ENCODE measurements at places on chromosomes 13 and 19.
A peak's percentile ranks its signal among the peaks of the same experiment; 100 is the strongest.

- DNase-seq, result no peak
Observed at GRCh38 chr13:60756306-60756705, 359.3 kb downstream of the TDRD3 start.

GRCh38 chr19:46294494-46294893 is 2.3 kb upstream of the HIF3A start:
- no peak for DNase-seq

- no peak for DNase-seq
Observed at GRCh38 chr13:99778500-99778899, 193.1 kb downstream of the ZIC5 start.

DNA sequence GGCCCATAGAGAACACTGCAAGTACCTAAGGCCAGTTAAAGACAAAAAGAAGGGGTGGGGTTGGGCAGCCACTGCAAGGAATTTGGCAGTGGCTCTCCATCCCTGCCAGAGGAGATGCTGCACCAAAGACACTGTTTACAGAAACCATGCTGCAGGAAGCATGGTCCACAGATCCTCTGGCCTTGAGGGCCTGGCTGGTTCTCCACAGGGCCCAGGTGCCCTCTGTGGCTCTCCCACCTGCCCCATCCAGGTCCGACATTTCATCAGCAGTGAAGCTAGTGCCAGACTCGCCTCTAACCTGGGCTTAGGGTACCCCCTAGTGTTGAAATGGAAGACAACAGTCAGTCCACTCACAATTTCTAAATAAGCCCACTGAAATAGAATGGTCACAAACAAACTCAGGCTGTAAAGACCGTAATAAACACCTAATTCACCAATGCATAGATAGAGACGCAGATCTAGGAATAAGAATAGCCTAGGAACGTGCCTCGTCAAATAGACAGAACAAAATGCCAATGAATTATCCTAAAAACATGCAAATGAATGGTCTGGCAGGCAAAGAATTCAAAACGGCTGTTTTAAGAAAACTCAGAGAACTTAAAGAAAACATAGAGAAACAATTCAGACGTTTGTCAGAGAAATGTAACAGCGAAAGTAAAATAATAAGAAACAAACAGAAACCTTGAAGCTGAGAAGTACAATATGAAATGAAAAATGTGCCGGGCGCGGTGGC is 23.3 kb downstream of the LYPD4 start:
- DNase-seq, result peak; percentile 51

- DNase-seq, result no peak
Observed at GRCh38 chr19:46574533-46574932, 26.6 kb upstream of the CALM3 start.

GRCh38 chr13:102892503-102892902 is 46.7 kb downstream of the ERCC5 start:
- DNase-seq, result no peak

DNA sequence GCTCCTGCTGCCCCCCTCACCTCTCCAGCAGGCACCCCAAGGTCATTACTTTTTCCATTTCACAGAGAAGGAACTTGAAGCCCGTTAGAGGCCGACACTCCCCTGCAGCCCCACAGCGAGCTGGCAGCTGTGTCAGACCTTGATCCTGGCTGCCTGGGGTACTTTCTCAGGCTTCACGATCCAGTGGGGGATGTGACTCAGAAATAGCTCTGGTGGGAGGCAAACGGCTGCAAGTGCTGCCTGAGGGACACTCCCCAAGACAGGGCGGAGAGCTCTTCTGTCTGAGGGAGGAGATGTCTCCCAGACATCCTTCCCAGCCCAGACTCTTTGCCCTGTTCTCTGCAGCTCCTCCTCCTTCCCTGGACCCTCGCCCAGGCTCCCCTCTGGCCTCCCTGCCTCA is 4.8 kb downstream of the TSKS start:
- DNase-seq, result peak; percentile 84

DNA sequence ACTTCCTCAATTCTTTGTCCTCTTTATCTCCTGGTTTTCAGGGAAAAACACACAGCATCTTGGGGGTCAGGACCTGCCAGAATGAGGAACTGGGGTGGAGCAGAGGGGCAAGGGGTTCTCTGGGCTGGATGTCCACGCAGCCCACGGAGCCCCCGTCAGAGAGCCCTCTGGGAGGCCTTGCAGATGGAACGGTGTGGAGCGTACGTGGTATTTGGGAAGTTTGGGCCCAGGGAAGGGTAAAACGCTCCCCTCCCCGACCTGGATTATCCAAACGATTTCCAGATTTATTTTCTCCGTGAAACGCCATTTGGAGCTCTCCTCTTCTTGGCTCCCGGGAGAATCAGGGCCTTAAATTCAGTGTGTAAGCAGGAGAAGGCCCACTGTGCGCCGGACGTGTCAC is 51.7 kb upstream of the ZNF536 start:
- no peak for DNase-seq

DNA sequence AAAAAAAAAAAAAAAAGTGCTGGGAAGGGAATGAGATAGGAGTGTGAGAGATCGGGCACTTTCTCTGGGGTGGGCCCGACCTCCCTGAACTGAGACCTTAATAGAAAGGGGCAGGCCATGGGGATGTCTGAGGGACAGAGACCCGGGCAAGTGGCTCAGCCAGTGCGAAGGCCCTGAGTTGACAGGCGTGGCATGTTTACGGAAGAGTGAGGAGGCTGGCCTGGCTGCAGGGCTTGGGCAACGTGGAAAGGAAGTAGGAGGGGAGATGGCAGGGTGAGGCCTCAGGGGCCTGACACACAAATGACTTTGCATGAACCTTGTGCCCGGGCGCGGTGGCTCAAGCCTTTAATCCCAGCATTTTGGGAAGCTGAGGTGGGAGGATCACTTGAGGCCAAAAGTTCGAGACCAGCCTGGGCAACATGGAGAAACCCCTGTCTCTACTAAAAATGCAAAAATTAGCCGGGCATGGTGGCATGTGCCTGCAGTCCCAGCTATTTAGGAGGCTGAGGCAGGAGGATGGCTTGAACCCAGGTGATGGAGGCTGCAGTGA is 13.9 kb downstream of the FCHO1 start:
- DNase-seq, result no peak

- DNase-seq, result peak; percentile 86
Observed at GRCh38 chr19:43784981-43785808, 4.4 kb upstream of the KCNN4 start.

Measured in GM23248 (cell line).